Activated T-cell treated with anti-CD3 and anti-CD28 coated beads, Interleukin-2, amount 50 U/mL, for 24 hours (primary cell): ENCODE measurements at places on chromosomes 11 and 22.
A peak's percentile ranks its signal among the peaks of the same experiment; 100 is the strongest.

DNA sequence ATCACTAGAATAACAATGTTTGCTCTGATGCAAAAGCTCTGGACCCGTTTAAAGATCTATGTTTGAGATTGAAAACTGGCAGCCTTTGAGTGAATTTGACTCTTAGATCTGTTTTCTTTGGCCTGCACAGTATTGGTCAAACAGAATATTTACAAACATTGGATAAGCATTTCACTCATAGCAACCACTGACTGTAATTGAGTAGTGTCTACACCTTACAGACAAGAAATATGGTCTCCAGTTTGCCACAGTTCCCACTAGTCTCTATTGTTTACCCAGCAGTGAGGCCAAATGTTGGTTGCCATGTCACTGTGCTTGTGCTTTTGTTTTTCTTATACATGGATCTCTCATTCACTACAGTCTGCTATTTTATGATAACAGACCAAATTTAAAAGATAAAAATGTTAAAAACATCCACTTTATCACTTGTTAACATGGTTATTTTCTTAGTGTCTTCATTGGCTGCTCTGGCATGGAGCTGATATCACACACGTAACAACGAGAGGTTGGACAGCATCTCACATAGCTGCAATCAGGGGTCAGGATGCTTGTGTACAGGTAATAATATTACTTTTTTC is 12.2 kb downstream of the ANKRD42 start:
- no peak for DNase-seq

- no peak for DNase-seq
Observed at GRCh38 chr11:123211149-123211852, 16.3 kb upstream of the CLMP start.

DNA sequence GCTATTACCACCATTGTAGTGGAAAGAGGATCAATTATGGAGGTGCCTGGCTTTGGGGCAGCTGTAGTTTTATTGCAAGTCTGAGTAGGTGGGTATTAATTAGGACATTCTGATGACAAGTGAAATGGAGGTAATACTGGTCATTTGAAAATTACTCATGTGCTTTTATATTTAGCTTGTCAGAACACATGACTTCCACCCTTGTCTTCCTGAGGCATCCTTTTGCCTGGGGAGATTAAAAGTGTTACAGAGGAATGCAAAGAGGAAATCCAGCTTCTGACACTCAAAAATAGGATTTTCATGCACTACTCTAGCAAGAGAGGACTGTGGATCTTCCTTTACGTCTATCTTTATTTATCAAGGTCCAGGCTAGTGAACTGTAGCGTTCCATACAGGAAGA is 44.7 kb upstream of the CAPRIN1 start:
- DNase-seq = no peak

DNA sequence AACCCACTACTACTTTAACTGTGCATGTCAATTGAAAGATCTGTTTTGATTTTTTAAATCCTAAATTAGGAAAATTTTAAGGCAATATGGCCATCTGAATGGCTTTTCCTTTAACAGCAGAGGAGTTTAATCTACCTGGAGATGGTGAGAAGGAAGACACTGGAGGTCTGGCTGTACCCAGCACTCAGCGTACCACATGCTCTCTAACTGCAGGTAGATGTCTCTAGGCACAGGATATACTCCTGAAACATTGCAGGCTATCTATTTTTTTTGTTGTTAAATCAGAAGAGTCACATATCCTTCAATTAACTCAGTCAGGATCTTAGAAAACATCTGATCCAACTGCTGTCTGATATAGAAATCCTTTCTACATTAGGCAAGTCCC is 17.3 kb upstream of the CASTOR1 start:
- DNase-seq = no peak

- DNase-seq = no peak
Observed at GRCh38 chr22:32632512-32633315, 158.1 kb downstream of the FBXO7 start.

GRCh38 chr11:3796346-3796745 is 1.0 kb downstream of the NUP98 start:
- DNase-seq = peak; percentile 6

DNA sequence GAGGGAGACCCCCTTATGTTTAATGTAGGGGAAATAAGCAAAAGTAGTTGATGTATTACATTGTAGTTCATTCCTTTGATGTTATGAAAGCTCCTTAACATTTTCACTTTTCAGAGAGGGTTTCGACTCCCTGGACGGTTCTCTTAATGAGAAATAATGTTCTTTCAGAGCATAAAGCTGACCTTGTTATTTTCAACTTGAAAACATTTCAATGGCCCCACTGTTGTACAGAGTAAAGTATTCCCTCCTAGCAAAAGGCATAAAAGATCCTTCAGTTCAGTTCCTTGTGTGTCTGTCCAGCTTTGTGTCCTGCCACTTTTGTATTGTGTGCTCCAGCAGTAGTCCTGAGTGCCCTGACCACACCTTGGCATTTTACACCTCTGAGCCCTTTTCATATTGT is 63.9 kb downstream of the UVRAG start:
- DNase-seq = no peak

GRCh38 chr11:16338393-16338792 is 18.0 kb downstream of the SOX6 start:
- DNase-seq = no peak

GRCh38 chr22:33842006-33842354 is 78.3 kb downstream of the LARGE1 start:
- no peak for DNase-seq

GRCh38 chr11:75678620-75679259 is 9.9 kb upstream of the MAP6 start:
- DNase-seq = no peak

DNA sequence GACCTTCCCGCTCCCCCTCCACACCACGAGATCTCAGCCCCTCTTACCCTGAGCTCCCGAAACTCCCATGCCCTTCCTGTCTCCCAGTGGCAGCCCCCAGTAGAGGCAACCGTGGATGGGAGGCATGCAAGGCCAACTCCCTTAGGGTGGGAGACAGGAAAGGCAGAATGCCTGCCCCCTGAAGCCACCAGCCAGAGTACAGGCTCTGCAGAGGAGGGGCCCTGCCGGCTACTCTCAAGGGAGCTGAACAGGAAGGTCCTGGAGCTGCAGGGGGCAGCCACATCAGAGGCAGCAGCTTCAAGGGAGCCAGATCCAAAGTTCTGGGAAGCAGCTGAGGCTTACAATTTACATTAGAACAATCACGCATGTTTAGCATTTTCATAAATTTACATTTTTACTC is 38.3 kb downstream of the PDE2A start:
- no peak for DNase-seq

GRCh38 chr11:72013765-72014711 is 15.3 kb downstream of the IL18BP start:
- DNase-seq = peak; percentile 22

DNA sequence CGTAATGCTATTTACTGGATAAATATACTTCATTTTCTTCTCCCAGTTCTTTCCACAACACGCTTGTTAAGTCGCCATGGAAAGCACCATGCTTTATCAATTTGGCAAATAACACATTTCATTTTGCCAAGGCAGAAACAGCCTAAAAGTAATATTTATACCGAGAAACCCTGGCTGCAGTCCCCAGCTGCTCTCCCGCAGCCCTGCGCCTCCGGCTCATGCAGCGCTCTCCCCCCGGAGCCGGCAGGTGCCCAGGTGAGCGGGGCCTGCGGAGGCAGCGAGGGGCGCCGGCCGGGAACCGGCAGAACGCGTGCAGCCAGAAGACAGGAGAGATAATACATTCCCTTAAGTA is 681 bp upstream of the ARHGEF12 start:
- no peak for DNase-seq

GRCh38 chr11:33040033-33040861 is 875 bp downstream of the TCP11L1 start:
- DNase-seq = peak; percentile 66

DNA sequence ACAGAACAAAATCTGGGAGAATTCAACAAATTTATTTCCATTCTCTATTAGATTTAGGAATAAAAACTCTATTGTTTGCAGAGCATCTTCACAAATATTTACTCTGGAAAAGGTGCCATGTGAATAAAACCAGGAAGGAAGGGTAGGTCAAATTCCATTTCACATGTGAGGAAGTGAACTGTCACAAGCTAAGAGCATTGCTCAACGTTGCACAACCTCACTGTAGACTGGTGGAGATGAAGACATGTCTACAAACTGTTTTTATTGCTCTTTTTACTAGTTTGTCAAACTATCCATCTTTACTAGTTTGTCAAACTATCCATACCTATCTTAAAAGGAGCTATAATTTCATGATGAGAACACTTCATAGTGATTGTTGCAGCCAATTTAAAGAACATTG is 236.4 kb downstream of the CNTN5 start:
- no peak for DNase-seq

DNA sequence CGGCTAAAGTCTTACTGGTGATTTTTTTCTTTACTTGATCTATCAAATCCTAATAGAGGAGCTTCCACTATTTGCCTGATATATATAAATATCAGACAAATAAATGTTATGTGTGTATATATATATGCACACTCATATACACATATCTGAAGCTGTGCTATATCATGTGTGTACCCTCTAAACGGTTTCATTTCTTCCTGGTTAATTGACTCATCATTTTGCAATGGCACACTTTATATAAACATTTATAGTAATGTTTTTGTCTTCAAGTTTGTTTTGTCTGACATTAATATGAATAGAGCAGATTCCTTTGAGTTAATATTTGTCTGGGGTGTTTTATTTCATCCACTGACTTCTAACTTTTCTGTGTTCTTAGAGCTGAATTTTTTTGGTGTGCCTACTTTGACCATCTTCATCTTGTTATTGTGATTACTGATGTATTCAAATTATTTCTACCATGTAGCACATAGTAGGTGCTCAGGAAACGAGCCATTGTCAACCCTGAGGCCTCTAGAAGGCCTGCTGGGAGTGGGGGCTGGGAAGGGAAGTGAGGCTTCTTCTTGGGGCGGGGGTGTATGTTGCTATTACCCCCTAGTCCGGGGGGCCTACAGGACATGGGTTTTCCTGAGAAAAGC is 82.6 kb downstream of the LRRC32 start:
- no peak for DNase-seq

GRCh38 chr11:2310073-2310785 is 8.4 kb downstream of the TSPAN32 start:
- no peak for DNase-seq

DNA sequence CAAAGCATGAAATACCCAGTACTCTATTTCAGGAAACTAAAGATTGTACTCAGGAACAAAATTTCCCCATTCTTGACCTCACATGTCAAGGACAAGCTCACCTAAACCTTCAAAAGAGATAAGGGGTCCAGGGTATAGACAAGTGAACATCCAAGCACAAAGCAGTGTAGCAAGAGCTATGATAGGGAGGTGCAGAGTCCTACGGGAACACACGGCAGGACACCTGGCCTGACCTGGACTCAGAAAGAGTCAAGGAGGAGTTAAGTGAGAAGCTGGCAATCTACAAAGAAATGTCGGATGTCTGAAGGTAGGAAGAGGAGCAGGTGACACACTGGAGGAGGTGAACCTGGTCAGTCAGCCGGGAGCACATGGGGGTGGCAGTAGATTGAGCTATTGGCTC is 67.1 kb upstream of the LDLRAD3 start:
- DNase-seq = no peak

DNA sequence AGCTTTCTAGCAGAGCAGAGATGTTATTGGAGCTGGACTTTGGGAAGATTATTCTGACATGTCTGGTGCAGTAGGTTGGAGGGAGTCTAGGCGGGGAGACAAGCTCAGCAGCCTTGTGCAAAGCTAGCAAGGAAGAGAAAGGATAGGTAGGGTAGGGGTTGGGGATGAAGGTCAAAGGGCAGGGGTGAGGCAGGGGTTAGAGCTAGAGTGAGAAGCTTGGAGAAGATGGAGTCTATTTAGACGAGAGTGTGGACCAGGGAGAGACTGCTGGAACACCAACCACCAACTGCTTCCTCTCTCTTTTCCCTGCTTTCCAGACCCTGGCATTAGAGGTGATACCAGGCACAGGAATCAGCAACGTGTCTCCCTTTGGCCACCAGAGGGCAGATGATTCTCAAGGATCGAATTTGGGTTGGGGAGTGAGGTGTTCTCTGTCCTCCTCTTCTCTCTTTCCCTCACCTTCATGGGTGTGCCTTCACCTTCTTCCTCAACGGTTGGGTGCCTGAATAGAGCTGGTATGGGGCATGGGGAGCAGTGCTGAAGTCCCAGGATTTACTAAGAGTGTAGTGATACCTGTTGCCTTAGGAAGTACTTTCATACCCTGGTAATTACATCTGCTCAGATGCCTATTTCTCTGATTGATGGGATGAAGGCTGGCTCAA is 1.8 kb upstream of the MARK2 start:
- peak; percentile 77 for DNase-seq

GRCh38 chr11:26109658-26110368 is 222.1 kb upstream of the ANO3 start:
- DNase-seq = no peak

- no peak for DNase-seq
Observed at GRCh38 chr22:49548356-49549202, 279.1 kb downstream of the BRD1 start.

DNA sequence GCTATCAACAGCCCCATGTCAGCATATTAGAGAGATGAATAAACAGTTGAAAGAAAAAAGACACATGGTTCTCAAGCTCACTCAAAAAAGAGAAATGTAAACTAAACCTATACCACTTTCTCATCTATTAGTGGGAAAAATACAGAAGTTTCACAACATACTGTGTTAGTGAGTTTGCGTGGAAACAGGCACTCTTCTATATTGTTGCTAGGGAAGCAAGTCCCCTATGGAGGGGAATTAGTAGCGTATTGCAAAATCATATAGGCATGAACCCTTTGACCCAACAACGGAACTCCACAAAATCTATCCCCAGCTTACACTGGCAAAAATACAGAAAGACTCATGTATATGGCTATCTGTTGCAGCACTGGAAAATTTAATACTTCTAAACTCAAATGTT is 14.2 kb upstream of the RFPL2 start:
- DNase-seq = no peak

DNA sequence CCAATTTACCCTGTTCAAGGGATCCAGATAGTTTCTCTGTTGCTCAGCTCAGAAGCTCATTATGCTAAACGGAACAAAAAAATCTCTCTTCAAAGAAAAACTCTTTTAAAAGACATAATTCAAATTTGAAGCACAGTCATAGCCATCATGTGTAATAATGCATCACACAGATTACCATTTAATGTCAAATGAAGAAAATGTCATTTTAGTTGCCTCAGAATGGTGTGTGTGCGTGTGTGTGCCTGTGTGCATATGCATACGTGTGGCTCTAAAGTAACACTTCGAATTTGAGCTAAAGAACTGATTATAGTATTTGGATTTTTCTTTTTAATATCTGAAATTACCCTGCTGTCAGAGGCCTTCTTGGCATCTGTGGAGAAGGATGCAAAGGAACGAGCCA is 9.9 kb downstream of the TTC12 start:
- no peak for DNase-seq

DNA sequence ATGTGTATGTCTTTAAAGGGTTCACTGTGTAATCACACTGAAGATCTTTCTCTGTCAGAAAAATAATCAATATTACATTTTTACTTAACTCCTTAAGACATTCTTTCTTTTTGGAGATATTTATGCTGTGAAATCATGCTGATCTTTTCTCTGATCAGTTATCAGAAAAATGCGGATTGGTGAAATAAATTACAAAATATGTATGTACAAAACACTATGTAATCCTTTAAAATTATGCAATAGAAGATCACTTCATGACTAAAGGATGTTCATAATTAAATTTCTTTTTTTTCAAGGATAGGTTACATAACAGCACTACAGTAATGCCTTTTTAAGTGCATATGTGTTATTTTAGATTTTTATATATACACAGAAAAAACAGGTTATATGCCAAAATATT is 24.7 kb downstream of the BTBD10 start:
- DNase-seq = no peak

GRCh38 chr11:121153472-121153871 is 52.4 kb downstream of the TECTA start:
- no peak for DNase-seq

GRCh38 chr11:122843281-122844141 is 5.2 kb downstream of the CRTAM start:
- peak; percentile 45 for DNase-seq
